ENCODE measurements at places on chromosomes 2 and 18.
A peak's percentile ranks its signal among the peaks of the same experiment; 100 is the strongest.

- no peak for DNase-seq
Measured at GRCh38 chr2:185255566-185255965, 483.0 kb upstream of the FSIP2 start.

DNA sequence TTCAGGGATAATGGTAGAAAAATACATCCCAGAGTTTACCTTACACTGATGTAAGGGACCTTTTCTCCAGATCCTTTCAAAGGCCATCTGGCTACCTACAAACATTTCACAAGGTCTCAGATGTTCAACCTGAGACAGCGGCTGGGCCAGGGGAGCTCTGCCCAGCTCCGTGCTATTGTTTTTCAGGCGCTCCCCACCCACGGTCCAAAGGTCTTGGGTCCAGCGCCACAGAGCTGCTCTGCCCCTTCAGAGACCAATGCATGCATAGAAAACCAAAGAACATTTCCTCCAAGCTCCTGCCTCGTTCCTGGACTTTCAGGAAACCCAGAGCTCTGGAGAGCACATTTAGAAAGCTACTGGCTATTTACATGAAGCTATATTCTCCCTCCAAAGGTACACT lies 40.3 kb downstream of the COPS8 start:
- no peak for DNase-seq

DNA sequence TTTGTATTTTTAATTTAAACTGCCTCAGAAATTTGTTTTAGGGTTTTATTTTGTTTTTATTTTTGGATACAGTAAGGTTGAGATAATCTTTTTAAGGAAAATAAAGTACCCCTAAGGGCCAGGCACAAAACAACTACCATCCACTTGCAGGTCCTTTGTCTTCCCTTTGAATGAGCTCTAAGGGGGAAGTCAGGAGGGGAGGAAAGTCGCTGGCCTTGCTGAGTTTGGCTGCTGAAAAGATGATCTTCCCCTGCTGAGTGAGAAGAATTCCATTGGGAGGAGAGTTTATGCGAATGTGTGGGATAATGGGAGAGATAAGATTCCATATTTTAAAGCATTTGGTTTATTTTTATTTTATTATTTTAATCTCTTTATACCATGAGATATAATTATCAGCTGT lies 100.7 kb downstream of the ARHGAP15 start:
- no peak for DNase-seq

- DNase-seq = peak; percentile 82
Measured at GRCh38 chr2:232327105-232328031, 51.2 kb upstream of the ALPP start.

DNA sequence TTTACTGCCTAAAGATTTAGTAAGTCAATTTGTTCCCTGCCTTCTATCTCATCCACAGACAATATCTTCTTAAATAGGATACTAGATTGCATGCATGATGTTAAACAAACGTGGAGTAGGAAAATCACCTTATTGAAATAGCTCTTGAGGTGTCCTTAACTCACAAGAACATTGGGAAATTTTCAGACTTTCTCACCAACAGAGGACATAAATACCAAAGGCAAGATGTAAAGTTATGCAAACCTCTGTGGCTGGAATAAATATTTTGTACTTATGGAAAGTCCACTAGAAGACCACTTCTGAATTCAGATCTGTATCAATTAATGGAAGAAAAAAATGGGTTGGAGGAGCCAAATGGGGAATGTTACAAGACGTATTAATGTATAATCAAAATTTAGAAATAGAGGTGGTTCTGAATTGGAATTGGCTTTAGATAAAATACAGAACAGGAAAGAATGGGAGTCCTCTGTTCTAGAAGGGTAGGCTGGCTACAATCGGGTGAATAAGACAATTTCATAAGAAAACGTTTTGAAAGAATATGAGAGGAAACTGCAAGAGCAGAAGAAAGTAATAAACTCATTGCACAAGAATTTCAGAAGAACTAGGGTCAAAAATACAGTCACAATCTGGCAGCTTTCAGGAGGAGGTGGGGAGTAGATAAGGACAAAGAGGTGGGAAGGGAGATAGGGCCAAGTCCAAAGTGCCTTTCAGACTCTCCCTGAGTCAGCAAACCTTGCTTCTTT lies 69.3 kb upstream of the FN1 start:
- no peak for DNase-seq

DNA sequence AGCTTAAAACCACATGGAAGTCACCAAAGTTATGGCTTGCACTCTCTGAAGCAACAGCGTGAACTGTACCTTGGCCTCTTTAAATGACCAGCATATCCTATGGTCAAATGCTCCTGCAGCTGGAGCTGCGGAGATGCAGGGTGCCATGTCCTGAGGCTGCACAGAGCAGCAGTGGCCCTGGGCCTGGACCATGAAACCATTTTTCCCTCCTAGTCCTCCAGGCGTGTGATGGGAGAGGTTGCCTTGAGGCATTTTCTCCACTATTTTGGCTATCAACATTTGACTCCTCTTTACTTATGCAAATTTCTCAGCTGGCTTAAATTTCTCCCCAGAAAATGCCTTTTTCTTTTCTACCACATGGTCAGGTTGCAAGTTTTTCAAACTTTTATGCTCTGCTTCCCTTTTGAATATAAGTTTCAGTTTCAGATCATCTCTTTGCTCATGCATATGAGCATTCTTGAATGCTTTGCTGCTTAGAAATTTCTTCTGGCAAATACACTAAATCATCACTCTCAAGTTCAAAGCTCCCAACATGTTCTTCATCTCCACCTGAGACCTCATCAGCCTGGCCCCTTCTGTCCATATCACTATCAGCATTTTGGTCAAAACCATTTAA lies 82.9 kb upstream of the TMEFF2 start:
- no peak for DNase-seq

DNA sequence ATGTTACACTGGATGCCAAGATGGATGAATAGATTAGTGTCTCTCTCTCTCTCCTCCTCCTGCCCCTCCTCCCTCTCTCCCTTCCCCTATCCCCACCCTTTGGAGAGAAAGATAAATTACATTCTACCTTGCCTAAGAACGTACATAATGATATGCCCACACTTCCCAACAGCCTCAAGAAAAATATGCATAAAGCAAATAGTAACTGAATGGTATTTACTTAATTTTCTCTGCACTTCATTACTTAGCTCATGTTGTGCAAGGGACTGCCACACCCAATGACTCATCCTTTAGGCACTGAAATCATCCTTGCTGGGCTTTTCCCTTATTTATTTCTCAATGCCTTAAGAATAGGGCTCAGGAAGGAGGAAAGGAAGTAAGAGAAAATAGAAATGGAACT lies 137.3 kb upstream of the PID1 start:
- peak; percentile 8 for DNase-seq

DNA sequence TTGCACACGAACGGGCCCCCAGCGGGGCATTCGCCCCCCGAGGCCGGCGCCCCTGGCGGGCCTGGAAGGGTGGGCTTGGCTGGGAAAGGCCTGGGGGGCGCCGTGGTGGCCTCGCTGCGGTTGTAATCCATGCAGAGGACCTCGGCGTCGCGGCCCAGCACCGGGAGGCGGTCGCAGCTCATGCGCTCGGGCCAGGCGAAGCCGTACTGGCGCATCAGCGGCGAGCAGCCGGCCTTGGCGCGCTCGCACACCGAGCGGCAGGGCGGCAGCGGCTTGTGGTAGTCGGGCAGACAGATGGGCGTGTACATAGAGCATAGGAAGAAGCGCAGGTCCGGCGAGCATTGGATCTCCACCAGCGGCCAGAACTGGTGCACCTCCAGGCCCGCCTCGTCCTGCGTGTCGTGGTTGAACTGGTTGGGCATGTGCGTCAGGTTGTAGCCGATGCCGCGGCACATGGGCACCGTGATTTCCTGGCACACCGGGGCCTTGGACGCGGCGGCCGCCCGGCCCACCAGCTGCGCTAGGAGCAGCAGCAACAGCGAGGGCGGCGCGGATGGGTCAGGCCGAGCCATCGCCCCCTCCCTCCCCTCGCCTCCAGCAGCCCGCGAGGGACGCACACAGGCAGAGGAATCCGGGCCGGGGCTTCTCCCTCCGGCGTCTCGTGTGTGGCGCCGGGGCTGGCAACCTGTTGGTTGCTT lies 1.4 kb downstream of the FZD5 start:
- peak; percentile 27 for DNase-seq

DNA sequence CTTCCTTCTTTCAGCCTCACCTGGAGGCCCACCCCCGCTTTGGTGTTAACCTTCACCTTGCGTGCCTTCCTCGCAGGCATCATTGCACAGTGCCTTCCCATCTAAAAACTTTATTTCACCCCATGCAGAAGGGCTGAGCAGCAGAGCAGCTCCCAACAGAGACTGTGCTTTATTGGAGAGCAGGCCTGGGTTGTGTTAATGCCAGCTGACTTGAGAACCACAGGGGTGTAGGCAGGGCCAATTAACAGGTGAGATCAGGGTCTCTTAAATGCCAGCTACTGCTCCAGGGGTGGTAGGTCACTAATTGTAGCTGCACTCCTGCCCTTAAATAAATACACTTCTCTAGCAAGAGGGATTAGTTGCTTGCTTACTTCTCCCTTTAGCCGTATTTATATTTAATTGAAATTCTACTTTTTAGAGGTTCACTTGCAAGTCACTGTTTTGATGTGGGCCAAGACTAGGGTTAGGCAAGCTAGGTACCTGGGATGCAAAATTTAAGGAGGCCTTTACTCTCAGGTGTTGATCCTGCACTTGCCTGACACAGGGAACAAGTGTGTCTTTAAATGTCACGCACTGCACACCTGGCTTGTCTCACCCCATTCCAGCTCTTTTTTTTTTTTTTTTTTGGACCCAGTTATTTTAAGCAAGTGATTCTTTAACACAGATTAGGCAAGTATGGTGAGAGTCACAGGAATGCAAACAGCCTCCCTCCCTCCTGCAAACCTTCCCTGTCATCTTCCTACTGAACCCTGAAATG lies 54.5 kb downstream of the LYPD1 start:
- no peak for DNase-seq

DNA sequence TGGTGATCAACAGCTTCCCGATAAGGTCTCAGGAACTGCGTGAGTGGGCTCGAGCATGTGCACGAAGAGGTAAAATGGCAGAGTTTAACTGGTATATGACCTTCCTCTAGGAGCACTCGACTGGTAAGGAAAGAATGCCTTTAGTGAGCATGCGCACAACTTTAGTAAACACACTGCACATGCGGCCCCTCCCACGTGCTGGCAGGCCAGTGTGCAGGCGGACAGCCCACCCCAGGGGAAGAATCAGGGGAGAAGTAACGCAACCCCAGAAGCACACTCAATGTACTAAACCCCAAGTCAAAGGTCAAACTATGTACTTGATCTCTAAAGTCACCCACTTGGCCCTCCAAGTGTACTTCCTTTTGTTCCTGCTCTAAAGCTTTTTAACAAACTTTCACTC lies 28.7 kb upstream of the SLC25A52 start:
- no peak for DNase-seq

DNA sequence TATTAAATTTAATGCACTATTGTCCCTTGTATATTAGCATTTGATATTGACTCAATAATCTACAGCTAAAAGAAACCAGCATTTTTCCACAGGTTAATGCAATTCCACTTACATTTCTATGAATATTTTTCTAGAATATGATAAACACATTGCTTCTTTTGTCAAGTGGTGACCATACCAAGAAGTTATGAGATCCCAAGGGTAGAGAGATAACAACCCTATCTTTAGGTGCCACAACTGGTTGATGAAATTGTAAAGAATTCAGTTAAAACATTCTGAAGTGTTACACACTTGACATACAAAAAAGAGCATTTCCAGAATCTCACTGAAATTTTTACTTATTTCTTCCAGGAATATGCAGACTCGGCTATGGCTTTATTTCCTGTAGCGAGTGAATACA lies 56.0 kb downstream of the ABCG8 start:
- no peak for DNase-seq

DNA sequence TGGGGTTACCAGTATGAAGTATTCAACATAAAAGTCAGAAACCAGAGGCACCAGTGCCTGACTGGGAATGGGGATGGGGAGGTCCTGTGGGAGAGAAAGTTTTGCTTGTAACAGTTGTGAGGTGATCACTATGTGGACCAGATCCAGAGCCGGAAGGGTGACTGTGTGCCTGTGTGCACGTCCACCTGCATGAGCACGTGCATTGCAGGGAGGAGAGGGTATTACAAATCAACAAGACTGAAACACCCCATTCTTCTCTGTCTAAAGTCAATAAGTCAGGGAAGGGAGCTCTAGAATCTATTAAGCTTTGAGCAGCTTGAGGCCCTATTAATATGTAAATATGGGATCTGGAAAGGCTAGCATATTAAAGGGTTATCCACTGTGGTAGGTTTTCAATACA lies 241.0 kb upstream of the ACVR2A start:
- DNase-seq = no peak

GRCh38 chr2:49687918-49688317 lies 533.6 kb upstream of the FSHR start:
- DNase-seq = no peak

DNA sequence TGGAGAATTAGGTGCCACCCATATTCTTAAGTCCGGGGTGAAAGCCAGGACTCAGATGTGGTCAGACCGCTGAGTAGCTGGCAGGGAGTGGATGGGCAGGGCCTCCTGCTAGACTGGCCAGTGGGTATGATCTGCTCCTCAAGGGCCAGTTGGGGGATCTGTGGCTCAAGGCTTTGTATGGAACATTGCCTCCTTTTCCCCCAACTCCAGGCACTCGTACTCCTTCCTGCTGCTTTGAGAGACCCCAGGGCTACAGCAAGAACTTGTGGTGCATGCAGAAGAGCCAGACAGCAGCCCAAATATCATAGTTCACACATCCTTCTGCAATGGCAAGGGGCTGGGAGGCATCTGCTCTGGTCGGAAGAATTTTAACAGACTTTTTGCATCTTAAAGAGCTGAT lies 61.7 kb downstream of the PDCL3 start:
- DNase-seq = no peak

GRCh38 chr2:138522556-138522955 lies 21.0 kb downstream of the SPOPL start:
- no peak for DNase-seq

DNA sequence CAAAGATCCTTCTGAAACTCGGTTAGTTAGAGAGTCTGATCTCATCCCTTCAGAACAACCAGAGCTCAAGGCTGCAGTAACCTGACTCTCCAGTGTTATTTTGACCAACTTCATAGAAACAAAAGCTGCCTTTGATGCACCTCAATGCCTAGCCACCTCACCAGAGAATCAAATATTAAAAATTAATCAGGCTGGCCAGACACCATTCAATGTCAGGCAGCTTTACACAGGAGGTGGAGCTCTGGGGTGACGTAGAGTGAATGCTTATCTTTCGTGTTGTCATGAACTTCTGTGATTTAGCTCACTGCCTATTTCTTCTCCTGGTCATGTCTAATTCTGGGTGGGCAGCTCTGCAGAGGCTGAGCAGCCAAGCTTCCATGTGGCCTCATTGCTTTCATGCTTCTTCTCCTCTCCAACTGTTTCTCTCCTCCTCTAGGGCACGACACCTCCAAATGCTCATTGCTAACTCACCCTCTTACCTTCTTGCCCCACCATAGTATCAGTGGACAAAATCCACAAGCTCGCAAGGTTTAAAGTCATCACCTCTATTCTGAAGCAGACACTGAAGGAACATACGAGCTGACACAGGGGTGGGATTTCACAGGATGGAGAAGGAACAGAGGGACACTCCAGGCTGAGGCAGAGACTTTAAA lies 39.4 kb downstream of the AAK1 start:
- DNase-seq = no peak

All from CD4-positive, alpha-beta T cell treated with Interleukin-12 subunit alpha and Interleukin-12 subunit beta, for 1 hour (primary cell).